ENCODE measurements at places on chromosomes 12 and 14.

GRCh38 chr12:120646044-120646443, 5.6 kb downstream of the CABP1 start:
- no peak for DNase-seq

- DNase-seq: no peak
Measured at GRCh38 chr14:100190126-100190525, 30.7 kb upstream of the DEGS2 start.

- DNase-seq: no peak
Measured at GRCh38 chr12:69471667-69472385, 1.6 kb downstream of the FRS2 start.

- DNase-seq: peak; percentile 24
Measured at GRCh38 chr12:25241167-25242020, 9.3 kb downstream of the KRAS start.

GRCh38 chr12:132154941-132155770, 10.9 kb downstream of the NOC4L start:
- no peak for DNase-seq

- no peak for DNase-seq
Measured at GRCh38 chr14:104280902-104281767, 142.7 kb downstream of the KIF26A start.

- DNase-seq: peak; percentile 4
Measured at GRCh38 chr14:104135121-104135903, 3.1 kb upstream of the KIF26A start.

GRCh38 chr14:59161561-59162175, 26.8 kb upstream of the DAAM1 start:
- peak; percentile 94 for DNase-seq

DNA sequence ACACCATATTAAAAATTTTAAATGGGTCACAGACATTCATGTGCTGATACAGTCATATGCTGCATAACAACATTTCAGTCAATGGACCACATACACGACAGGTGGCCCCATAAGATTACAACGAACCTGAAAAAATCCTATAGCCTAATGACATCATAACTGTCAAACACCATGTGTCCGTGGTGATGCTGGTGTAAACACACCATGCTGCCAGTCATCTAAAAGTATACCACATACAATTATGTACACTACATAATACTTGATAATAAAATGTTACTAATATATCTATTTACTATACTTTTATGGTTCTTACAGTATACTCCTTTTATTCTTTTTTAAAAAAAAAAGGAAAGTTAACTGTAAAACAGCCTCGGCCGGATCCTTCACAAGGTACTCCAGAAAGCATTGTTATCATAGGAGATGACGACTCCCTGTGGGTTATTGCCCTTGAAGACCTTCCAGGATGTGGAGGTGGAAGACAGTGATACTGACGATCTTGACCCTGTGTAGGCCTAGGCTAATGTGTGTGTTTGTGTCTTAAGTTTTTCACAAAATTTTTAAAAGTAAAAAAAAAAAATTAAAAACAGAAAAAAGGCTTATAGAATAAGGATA, 5.0 kb upstream of the TDG start:
- DNase-seq: no peak

DNA sequence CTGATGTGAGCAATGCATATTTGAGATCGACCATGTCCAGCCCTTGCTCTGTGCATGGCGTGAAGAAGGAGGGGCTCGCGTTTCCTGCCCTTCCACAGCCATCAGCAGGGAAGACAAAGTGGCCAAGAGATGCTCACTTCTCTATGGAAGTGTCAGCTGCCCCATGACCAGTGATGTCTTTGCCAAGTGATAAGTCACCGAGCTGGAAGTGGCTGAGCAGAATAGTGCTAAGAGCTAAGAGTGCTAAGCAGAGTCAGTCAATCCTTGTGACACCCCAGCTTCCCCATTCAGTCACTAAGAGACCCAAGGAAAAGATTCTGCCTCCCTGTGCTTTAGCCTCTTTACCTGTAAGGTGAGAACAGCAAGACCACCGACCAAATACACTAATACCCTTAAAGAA, 50.5 kb upstream of the CEP83 start:
- no peak for DNase-seq
